ENCODE measurements at places on chromosomes 7 and 10. TPM values are rescaled to one million over a fixed set of nuclear protein-coding genes. Genes with fewer than 3 reads are reported as not detected.
A peak's percentile ranks its signal among the peaks of the same experiment; 100 is the strongest.

SUFU gene
- 13.4 TPM for total RNA-seq

- no peak overlapping the region for H3K27ac ChIP-seq
- DNase-seq = no peak
- H3K4me1 ChIP-seq = no peaks in the 10 kb centered on the region
- no peak overlapping the region for H3K4me3 ChIP-seq
These were observed 51.4 kb downstream of the CDH23 start for GRCh38 chr10:71448146-71448545.

DNA sequence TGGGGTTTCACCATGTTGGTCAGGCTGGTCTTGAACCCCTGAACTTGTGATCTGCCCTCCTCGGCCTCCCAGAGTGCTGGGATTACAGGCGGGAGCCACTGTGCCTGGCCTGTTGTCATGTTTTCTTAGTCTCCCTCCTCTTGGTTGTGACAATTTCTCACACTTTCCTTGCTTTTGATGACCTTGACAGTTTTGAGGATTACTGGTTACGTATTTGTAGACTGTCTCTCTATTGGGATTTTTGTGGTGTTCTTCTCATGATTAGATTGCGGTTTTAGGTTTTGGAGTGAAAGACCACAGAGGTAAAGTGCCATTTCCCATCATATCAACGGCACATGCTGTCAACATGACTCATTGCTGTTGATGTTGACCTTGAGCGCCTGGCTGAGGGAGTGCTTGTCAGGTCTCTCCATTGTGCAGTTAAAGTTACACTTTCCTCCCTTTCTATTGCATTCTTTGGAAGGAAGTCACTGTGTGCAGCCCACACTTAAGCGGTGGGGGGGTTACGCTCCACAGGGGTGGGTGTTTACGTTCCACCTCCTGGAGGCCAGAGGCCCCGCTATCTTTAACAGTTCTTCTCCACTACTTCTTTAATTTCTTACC lies 10.8 kb downstream of the NEURL1 start:
- H3K27me3 ChIP-seq = peaks cover 66% of the 10 kb centered on the region
- no peak overlapping the region for H3K4me3 ChIP-seq
- no peak overlapping the region for H3K27ac ChIP-seq
- no peaks in the 10 kb centered on the region for H3K36me3 ChIP-seq
- DNase-seq = no peak

- no peaks in the 10 kb centered on the region for H3K4me1 ChIP-seq
- H3K36me3 ChIP-seq = no peaks in the 10 kb centered on the region
- H3K27me3 ChIP-seq = no peaks in the 10 kb centered on the region
- no peak overlapping the region for H3K27ac ChIP-seq
- H3K4me3 ChIP-seq = no peak overlapping the region
These were observed 9.4 kb downstream of the BLNK start for GRCh38 chr10:96261930-96262329.

H2BK1 gene
- total RNA-seq = 2.2 TPM

NCF1 gene
- 3.8 TPM for total RNA-seq

DNA sequence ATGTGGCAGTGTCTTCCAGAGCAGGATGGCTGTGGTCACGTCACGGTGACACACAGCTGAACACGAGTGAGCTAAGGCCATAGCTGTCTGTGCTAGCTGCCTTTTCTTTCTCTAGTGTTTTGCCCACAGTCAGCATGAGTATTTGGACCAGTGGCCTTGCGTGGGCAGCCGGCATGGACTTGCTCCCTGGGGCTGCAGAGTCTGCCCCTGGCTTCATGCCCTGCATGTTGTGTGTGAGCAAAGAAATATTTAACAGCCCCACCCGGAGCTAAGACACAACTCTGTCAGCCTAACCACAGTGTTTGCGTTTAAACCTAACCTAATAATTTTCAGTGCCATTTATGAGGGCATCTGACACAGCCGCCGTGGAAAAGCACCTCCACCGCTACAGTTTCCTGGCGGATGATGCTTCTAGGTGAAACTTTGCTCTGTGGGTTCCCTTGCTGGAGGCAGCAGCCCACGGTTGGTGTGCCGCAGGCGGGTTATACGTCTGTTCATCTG lies 14.6 kb downstream of the CHST12 start:
- peak; percentile 62 for DNase-seq
- H3K4me3 ChIP-seq = peak overlapping the region; percentile 59
- H3K27ac ChIP-seq = peak overlapping the region; percentile 64
- H3K36me3 ChIP-seq = peaks cover 30% of the 10 kb centered on the region

DNA sequence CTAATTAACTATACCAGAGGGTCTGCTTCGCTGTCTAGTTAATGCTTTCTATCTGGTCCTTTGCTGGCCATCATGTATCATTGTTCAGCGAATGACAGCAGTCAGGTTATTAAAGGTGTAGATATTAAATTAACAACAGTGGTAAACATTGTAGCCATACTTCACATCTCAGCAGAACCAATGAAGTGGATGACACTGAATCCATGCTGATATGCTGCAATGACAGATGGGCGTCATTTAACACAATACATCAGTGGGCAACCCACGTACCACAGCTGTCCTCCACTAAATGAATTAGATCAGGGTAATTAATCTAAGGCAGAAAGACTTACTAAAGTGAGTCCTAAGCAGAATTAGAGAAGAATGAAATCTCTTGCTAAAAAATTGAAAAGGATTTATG lies 767.2 kb downstream of the NXPH1 start:
- no peak overlapping the region for H3K27ac ChIP-seq
- no peaks in the 10 kb centered on the region for H3K36me3 ChIP-seq
- no peak overlapping the region for H3K4me3 ChIP-seq
- DNase-seq = no peak

DNA sequence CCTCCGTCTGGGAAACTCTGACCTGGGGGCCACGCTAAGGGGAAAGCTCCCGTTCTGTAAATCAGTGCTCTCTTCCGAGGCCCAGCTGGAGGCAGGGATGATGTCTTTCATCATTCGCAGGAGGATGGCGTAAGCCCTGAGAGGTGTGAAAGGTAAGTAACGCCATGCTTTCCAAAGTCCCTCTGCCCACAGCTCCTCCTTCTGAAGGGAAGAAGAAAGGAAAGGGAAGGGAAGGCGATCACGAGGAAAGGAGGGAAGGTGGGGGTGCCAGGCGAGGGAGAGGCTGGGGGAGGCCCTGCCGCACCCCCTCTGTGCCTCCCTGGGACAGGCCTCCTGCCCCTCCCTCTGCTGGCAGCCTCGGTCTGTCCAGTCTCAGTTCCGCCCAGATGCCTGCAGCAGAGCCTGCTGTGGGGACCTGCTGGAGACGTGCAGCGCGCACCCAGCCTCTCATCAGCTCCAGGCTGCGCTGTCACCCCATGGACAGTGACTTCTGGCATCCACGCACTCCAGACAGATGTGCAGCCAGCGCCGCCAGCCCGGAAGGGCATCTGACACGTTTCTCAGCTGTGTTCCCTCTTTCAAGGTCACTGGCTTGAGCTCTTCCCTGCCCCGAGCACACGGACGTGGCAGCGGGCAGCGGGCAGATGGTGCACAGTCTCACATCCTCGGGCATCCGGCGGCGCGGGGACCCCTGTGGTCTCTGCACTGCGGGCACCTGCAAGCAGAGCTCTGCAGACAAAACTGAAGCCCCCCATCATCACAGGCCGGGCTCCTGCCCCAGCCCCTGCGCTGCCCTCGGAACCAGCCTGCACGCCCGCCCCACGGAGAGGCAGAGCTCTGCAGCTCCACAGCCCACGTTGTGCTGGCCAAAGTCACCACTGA lies 60.6 kb downstream of the INSIG1 start:
- no peak for DNase-seq
- H3K4me1 ChIP-seq = no peaks in the 10 kb centered on the region
- H3K4me3 ChIP-seq = no peak overlapping the region
- no peak overlapping the region for H3K27ac ChIP-seq
- H3K27me3 ChIP-seq = peaks cover 10% of the 10 kb centered on the region
